Activated CD8-positive, alpha-beta memory T cell treated with anti-CD3 and anti-CD28 coated beads, Interleukin-2, amount 10 ng/mL, durations not matched to agents 7 days and 5 days (primary cell): ENCODE measurements at places on chromosomes 12 and 14. TPM values are rescaled to one million over a fixed set of nuclear protein-coding genes. Genes with fewer than 3 reads are reported as not detected.
A peak's percentile ranks its signal among the peaks of the same experiment; 100 is the strongest.

PEBP1 gene
- 93.7 TPM for total RNA-seq

ATG2B gene
- 15.4 TPM for total RNA-seq

HCAR2 gene
- total RNA-seq, result not detected

GOLGA5 gene
- total RNA-seq, result 19.7 TPM

POTEM gene
- total RNA-seq, result not detected

IL26 gene
- total RNA-seq, result 0.35 TPM

LIN7A gene
- total RNA-seq, result 0.63 TPM

DNA sequence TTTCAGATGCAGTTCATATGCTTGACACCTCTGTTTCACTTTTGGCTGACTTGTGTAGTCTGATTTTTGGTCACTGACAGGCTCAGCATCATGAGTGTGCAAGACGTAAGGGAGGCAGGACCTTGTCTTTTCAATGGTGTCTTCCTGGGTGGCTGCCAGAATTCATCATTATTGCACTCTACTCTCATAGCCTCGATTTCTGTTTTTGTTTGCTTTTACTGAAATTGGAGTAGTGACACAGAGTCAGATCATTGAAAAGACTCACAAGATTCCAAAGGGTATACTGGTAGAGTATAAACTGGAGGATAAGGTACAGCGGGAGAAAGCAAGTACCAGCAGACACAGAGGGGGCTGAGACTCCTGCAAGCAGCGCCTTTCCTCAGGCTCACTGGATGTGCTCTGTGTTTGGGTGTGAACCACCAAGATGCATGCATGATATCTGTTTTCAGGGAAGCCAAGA is 126.3 kb upstream of the FGD4 start:
- no peak for DNase-seq

DNA sequence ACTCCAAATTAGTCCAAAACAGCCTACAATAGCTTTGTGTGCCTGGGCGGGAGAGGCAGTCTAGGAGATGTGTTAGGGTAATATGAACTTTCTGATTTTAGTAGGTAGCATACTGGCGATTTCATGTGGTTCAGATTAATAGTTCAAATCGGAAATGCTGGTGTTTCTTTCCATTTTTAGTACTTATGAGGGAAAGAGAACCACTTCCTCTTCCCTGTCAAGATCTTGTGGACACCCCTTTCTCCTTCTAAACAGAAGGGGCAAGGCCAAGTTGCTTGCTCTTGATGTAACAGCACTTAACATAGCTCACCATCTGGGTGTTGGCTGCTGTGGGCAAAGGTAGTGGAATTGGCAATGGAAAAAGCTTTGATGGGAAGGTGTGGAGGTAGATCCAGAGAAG is 32.2 kb upstream of the IGF1 start:
- DNase-seq, result no peak

DNA sequence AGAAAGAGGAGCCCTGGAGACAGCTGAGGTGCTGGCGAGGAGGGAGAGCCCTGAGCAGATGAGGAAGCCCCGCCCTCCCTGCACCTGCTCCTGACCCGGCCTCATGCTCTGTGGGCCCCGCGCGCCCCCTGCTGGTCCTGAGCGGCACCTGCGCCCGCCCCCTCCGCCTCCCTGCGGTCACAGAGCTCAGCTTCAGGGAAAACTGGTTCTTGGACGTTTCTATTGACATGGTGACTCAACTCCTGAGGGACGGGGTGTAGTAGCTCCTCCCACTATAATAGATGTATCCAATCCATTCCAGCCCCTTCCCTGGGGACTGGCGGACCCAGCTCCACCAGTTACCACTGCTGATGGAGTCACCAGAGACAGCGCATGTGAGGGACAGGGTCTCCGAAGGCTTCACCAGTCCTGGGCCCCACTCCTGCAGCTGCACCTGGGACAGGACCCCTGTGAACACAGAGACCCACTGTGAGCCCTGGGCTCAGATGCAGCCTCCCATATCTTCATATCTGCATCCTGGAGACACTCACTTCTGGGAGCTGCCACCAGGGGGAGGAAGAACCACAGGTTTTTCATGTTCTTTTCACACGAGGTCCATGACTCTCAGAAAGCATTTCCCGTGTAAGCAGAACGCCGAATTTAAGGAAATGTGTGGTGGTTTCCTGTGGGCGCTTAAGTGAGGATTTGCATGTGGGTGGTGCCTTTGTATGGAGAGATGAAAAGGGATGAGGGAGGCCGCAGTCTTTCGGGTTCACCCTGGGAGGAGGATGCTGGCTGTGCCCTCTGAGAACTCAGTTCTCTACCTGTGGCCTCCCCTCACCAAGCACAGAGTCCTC is 1346.4 kb downstream of the TMEM121 start:
- peak; percentile 87 for DNase-seq

- peak; percentile 51 for DNase-seq
These were observed 7.3 kb downstream of the GNG2 start for GRCh38 chr14:51867741-51868140.

GRCh38 chr12:59452259-59452658 is 143.6 kb upstream of the SLC16A7 start:
- DNase-seq, result no peak

DNA sequence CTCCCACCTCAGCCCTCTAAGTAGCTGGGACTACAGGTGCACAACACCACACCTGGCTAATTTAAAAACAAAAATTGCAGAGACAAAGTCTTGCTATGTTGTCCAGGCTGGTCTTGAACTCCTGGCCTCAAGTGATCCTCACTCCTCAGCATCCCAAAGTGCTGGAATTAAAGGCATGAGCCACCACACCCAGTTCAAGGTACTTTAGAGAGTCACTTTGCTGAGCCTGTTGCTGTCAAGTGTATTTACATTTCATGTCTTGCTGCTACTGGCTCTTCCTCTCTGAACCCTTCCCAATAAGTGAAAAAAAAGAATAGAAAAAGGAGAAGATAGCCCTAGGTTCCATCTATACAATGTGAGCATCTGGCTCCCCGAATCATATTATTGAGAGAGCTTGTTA is 38.4 kb downstream of the SLCO1A2 start:
- no peak for DNase-seq

- DNase-seq, result no peak
These were observed 84.1 kb upstream of the TBX3 start for GRCh38 chr12:114767906-114768722.

- peak; percentile 70 for DNase-seq
These were observed 1.0 kb upstream of the ERC1 start for GRCh38 chr12:989751-990660.

DNA sequence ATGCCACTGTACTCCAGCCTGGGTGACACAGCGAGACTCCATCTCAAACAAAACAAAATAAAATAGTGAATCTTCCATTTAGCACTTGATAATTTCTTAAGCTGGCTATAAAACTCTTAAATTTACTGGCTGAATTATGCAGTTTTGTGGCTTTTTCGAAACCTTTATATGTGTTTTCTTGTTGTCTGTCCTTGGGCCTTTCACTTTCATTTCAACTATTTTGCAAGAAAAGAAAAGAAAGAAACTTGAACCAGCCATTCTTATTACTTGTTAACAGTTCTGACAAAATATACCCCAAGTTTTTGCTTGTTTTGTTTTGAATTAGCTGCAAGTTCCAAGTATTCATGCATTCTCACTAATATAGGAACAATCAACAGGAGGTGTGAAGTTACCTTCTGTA is 42.8 kb downstream of the PRICKLE1 start:
- no peak for DNase-seq

- no peak for DNase-seq
These were observed 27.2 kb downstream of the CALM1 start for GRCh38 chr14:90424075-90424474.

- DNase-seq, result no peak
These were observed 57.6 kb downstream of the POLR3B start for GRCh38 chr12:106415134-106415533.

DNA sequence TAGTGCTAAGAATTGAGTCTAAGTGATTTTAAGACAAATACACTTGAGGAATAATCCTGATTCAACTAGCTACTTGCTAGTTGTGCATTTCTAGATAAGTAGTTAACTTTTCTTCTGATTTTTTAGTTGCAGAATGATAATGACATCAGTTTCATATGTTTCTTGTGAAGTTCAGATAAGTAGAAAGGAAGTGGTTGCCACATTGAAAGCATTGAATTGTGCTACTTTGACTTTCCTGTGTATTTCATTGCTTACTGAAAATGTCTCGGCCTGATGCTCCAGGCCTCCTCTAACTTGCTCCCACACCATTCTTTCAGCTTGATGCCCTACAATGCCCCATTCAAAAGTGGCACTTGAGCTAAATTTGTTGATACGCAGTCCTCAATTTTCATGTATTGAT is 980.0 kb downstream of the TMTC2 start:
- DNase-seq, result no peak

GRCh38 chr14:50600849-50601248 is 40.9 kb downstream of the ATL1 start:
- DNase-seq, result no peak

- no peak for DNase-seq
These were observed 83.5 kb downstream of the TTC7B start for GRCh38 chr14:90732718-90733117.

GRCh38 chr14:68939181-68939892 is 39.8 kb downstream of the ACTN1 start:
- DNase-seq, result no peak

DNA sequence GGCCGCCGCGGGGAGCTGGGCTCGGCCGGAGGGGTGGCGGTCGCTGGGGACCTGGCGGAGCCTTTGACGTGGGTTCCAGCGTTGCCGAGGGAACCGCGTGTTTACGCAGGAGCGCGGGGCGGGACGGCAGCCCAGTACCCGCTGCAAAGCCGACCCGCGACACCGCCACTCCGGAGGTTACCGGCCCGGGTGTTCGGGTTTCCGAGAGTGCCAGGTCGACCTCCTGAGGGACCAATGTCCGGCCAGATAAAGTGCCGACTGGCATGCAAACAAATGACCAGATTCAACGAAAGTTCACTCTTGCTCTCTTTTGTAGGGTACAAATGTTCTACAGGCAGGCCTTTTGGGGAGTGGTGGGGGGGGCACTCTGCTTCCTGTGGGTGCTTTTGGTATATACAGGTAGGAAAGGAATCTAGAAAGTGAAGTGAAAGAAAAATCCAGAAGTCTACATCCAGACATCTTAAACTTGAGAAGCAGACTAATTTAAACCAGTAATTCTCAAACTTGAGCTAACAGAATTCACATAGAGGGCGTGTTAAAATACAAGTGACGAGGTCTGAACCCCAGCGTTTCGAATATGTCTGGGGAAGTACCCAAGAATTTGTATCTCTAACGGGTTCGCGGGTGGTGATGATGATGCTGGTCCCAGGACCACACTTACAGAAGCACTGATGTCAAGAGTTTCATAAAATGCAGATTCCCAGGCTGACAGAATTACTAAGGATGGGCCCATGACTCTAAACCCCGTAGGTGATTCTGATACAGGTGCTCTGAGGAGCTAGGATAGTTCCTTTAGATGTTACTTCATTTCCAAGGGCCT is at the start of gene GPR135:
GPR135 (minus strand) TSS at position 65 of the 820 bp plus-strand sequence. CDS start 154 bp downstream, outside the sequence.
- DNase-seq, result no peak

GRCh38 chr12:30934811-30935210 is 8.3 kb downstream of the TSPAN11 start:
- DNase-seq, result no peak

- DNase-seq, result no peak
These were observed 5.7 kb upstream of the WSCD2 start for GRCh38 chr12:108123402-108123801.

DNA sequence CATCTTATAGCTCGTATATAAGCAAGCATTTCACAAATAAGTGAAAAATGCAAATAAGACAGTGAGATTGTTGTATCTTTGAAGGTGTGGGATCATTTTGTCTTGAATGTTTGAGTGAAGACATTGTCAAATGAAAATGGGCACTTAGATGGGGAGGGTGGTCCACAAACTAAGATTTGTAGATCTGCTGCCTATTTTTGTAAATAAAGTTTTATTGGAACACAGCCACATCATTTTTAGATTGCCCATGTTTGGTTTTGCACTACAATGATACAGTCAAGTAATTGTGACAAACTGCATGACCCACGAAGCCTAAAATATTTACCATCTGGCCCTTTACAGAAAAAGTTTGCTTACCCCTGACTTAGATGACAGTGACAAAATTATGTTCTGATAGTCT is 156.7 kb downstream of the PAH start:
- DNase-seq, result no peak

GRCh38 chr12:112906712-112907414 is at the start of gene OAS1:
TSS of gene OAS1 (plus strand) at chr12:112906962. CDS start at chr12:112907040, 78 bp downstream.
- peak; percentile 79 for DNase-seq

DNA sequence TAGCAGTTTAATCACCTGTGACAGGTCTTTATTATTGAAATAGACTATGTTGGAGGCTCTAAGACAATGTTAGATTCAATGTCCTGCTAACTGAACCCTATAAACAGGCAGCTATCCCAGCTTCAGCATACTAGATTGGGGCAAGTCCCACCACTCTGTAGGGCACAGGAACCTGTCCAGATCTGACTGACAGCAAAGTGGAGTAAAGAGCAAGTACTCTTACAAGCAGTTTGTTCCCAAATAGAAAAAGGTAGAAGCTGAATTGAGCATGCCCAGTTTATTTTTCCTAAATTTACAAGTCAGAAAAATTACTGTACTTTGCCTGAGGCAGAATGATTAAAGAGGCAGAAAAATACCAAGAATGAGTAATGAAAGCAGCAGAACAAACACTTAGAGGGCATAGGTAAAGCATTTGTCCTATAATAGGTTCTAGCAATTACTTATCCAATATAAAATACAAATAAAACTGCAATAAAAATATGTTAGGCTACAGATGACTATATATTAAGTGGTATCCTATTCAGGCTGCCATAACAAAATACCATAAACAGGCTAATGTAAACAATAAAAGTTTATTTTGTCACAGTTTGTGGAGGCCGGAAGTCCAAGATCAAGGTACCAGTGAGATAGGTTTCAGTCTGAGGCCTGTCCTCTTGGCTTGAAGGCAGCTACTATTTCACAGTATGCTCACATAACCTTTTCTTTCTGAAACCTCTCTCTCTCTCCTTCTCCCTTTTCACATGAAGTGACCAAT is 868.2 kb downstream of the C12orf50 start:
- no peak for DNase-seq

- no peak for DNase-seq
These were observed 5.1 kb downstream of the MIPOL1 start for GRCh38 chr14:37202812-37203211.

DNA sequence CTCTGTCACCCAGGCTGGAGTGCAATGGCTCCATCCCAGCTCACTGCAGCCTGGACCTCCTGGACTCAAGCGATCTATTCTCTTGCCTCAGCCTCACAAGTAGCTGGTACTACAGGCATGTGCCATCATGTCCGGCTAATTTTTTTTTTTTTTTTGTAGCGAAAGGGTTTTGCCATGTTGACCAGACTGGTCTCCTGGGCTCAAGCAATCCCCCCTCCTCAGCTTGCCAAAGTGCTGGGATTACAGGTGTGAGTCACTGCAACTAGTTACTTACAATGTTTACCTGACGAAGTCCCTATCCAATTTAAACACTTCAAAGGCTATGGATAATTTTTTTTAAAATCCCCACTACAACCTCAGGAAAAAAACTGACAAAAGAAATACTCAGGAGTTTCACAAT is 1.8 kb downstream of the KRR1 start:
- no peak for DNase-seq

DNA sequence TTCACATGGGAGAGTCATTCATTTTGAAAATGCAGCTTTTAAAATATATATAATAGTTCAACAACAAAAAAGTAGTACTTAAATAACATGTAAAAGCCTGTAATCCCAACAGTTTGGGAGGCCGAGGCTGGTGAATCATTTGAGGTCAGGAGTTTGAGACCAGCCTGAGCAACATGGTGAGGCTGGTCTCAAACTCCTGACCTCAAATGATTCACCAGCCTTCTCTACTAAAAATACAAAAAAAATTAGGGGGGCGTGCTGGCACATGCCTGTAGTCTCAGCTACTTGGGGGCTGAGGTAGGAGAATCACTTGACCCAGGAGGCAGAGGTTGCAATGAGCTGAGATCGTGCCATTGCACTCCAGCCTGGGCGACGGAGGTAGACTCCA is 256.3 kb upstream of the RGS6 start:
- DNase-seq, result no peak
